NCI-H748 treated with DMSO at 0.1 percent for 48 hours (cell line): ENCODE measurements at places on chromosomes 6 and 20.

DNA sequence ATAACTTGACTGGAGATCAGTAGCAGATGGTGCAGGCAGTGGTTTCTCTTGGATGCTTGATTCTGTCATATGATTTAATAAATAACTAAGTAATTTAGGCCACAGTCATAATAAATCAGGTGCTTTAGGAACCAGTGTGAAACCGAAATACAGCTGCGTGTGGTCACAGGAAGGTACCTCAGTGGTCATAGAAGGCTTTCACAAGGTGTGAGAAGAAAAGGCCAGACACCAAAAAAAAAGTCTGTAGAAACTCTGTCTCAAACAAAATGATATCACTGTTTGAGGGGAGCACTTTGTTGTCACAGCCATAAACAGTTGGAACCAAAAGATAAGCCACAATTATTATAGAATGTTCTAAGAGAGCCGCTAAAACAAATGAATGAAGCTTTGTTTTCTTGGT, 56.5 kb downstream of the ARMC2 start:
- DNase-seq: no peak

DNA sequence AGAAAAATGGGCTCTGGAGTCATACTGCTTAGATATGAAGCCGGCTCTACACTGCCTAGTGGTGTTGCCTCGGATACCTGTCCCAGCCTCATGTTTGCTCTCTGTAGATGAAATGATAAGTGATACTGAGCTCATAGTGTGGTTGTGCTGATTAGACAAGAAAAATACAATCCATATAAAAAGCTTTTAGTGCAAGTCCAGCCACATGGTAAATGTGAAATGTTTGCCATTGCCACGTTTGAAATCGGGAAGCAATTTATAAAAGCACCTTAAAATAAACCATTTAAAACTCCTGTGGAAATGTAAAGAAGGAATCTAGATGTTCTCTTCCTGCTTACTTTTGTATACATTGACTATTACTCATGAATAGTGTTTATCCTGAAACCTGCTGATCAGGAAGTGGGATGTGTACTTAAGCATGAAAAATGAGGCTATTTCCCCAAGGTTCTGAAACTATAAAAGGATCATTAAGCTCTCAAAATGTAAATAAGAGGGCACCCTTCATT, 13.1 kb upstream of the PBOV1 start:
- peak; percentile 99 for DNase-seq

DNA sequence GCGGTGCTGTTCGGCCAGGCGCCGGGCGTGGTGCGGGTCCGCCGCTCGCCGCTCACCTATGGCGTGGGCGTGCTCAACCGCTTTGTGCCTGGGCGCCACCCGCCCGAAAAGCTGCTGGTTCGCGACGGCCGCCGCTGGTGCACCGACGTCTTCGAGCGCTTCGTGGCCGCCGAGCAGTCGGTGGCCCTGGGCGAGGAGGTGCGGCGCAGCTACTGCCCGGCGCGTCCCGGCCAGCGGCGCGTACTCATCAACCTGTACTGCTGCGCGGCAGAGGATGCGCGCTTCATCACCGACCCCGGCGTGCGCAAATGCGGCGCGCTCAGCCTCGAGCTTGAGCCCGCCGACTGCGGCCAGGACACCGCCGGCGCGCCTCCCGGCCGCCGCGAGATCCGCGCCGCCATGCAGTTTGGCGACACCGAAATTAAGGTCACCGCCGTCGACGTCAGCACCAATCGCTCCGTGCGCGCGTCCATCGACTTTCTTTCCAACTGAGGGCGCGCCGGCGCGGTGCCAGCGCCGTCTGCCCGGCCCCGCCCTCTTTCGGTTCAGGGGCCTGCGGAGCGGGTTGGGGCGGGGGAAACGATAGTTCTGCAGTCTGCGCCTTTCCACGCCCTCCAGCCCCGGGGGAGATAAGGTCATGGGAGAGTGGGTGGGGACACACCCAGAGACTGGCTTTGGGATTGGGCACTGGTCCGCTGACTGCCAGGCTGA, 15.7 kb downstream of the ADISSP start:
- DNase-seq: peak; percentile 76

DNA sequence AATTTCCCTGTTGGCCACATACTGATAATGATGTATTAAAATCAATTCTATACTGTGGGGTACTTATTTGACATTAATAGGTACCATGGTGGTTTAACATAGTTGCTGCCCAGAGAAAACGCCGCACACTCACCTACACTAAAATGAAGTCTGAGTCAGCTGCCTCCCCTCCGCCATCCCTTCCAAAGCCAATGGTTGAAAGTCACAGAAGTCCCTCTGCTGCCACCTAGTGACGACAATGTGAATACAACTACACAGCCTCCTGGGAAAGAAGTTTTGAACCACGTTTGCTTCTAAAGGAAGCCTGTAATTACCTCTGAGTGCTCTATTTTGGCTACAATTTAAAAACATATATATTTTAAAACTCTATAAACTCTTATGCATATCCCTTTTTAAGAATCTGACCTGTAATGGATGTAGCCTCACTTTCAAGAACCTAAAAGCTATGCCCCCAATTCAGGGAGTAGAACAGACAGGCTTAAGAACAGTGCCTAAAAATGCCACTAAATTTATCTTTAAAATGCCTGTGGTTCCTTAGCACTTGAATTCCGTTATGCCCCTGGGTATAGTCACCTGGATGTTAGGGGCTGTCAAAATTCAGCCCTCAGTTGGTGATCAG, 20.6 kb upstream of the ECI2 start:
- DNase-seq: peak; percentile 83

- DNase-seq: no peak
Measured at GRCh38 chr6:36999061-36999750, 6.2 kb upstream of the FGD2 start.

GRCh38 chr6:19804205-19805128, 32.7 kb upstream of the ID4 start:
- peak; percentile 98 for DNase-seq

GRCh38 chr20:16664020-16664419, 65.8 kb upstream of the SNRPB2 start:
- DNase-seq: no peak

DNA sequence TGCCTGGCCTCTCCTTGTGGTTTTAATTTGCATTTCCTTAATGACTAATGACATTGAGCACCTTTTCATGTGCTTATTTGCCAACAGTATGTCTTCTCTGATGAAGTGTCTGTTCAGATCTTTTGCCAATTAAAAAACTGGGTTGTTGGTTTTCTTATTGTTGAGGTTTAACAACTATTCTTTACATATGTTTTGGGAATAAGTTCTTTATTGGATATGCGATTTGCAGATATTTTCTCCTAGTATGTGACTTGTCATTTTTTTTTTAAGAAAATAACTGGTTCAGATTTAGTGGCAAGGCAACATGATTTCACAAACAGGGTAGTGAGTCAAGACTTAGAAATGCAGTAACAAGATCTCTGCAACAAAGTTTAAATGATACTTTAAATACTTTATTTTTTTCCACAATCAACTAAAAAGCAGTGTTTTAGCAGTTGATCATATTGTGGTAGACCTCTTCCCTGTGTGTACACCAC, 67.8 kb downstream of the TIAM2 start:
- no peak for DNase-seq

GRCh38 chr20:20454367-20454766, 86.5 kb downstream of the INSM1 start:
- DNase-seq: no peak

- DNase-seq: no peak
Measured at GRCh38 chr6:11714798-11715285, 63.8 kb downstream of the ADTRP start.

DNA sequence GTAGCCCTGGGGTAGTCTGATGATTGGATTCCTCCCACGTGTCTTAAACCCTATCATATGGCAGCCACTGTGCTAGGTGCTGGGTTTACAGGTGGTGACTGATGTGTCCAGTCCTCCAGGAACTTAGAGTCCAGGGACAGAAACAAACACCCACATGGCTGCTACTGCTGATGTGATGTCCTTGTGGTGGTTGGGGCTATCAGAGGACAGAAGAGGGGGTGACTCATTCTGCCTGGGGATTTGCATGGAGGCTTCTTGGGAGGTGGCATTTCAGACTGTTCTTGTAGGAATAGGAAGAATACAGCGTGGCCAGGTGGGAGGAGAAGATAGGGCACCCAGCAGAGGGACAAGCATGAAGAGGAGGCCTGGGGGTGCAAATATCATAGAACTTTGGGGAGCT, 9.8 kb downstream of the RAET1G start:
- no peak for DNase-seq

- no peak for DNase-seq
Measured at GRCh38 chr6:56904068-56904467, 50.8 kb upstream of the BEND6 start.

DNA sequence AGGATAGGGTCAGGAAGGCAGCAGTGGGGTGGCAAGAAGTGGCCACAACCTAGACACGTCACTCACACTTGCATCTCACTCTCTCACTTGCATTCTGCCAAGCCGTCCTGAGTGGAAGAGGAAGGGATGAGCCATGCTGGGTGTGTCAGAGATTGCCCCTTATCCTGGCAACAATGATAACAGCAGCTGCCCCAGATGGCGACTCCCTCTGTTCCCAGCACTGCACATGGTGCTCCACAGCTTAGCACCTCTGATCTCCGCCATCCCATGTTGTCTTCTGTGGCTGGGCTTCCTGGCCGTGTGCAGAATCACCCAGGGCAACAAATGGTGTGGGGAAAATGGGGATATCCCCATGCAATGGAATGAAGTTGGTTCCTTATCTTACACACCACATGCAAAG, 11.1 kb downstream of the KCNB1 start:
- DNase-seq: no peak

DNA sequence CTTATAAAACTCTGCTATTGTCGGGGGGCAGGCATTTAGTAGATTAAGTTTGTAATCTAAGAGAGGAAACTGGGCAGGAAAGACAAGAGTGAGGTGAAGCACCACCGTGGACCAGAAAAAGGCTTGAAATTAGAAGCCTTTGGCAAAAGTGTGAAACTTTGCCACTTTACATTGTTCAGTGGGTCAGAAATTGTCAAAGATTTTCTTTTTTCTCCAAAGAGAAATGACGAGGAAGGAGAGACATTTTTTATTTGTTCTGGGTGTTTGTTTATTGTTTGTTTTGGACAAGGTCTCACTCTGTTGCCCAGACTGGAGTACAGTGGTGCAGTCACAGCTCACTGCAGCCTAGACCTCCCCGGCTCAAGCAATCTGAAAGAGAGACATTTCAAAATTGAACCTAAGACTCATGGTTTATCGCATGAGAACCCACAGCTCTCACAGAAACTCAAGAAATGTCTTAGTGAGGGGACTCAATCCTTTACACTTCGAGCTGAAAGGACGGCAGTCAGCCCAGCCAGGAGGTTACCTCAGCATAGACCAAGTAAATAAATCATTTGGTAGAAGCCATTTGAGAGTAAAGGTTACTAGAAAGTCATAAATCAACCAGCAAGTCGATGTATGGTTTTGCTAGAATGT, 262.8 kb upstream of the TAB2 start:
- no peak for DNase-seq

GRCh38 chr6:37051138-37052026, 45.9 kb downstream of the FGD2 start:
- peak; percentile 72 for DNase-seq

- no peak for DNase-seq
Measured at GRCh38 chr6:86017236-86017635, 374.6 kb upstream of the SYNCRIP start.

DNA sequence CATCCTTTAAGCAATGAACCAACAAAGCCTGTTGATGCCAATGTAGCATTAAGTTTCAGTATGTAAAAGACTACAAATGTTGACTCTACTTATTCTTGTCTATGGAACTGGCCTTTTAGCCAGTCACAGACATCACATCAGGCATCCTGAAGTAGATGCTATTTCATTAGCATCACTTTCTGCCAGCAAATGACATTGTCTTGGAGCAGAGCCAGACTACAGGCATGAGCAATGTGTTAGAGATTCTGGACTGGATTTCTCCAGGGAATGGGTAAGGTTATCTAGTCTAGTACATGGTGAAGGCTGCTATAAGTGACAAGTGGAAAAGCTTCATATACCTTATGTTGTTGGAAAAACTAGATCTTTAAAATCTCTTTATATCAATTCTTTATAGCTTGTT, 142.9 kb downstream of the ADGRB3 start:
- DNase-seq: peak; percentile 50

GRCh38 chr6:3294921-3295871, 36.4 kb downstream of the PSMG4 start:
- DNase-seq: no peak

DNA sequence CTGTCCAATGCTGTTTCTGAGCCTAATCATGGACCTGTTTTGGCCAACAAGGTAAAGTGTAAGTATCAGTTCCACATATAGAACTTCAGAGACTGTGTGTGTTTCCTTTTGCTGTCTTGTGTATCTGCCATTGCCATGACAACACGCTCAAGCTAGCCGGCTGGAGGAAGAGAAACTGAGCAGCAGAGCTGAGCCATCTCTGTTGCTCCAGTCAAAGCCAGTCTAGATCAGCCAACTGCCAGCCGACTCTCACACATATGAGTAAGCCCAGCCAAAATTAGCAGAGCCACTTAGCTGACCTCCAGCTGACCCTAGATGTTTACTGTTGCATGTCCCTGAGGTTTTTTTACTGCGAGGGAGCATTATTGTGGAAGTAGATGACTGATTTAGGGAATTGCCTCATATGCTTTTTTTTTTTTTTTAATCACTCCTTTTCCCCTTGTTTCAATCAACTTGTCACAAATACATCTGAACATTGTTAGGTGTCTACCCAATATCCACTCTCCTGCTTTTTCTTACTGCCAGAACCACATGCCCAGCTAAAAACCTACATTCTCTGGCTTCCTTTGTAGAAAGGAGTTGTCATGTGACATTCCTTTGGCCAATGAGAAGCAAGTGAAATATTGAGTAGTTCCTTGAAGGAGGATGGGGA, 304.3 kb upstream of the SUPT3H start:
- DNase-seq: no peak

- DNase-seq: no peak
Measured at GRCh38 chr6:23348185-23348584, 777.8 kb upstream of the NRSN1 start.

DNA sequence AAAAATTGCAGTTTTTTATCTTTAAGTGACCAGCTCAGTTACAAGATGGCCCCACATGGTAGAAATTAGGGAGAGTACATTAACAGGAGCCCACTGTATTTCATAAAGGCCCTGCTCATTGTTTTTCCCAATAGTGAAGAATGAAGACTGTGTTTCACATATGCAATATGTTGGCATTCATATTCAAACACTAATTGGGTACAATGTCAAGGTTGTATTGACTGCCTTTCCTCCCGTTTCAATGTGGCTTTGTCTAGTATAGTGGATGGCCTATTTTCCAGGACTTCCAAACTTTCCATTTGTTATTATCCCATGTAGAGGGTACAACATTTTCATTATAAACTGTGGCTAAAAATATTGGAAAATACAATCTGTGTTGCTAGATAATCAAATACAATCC, 51.3 kb downstream of the HDDC2 start:
- no peak for DNase-seq

DNA sequence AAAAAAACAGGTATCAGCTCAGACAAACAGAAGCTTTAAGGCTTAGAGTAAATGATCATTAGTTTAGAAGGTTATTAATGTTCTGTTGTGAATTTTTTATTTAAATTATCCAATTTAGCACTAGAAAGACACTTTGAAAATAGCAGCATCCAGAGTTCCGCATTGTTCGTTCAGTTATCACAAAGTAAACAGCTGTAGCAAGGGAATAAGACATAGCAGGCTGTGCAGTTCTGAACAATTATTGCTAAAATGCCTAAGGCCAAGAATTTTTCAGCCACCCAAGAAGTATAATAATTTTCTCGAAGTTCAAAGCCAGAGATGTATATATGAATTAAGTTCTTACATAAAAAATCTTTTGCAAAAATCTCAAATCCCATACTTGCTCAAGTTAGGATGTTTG, 8.0 kb upstream of the TNFAIP3 start:
- no peak for DNase-seq

- DNase-seq: no peak
Measured at GRCh38 chr20:44900231-44900854, 9.5 kb upstream of the PABPC1L start.
